Stimulated activated CD8-positive, alpha-beta memory T cell treated with anti-CD3 and anti-CD28 coated beads, Interleukin-7, amount 100 ng/mL, for 1 hour (primary cell): ENCODE measurements at places on chromosomes 3 and 15.

- DNase-seq, result no peak
Measured at GRCh38 chr3:115272036-115272824, 125.1 kb upstream of the ZBTB20 start.

DNA sequence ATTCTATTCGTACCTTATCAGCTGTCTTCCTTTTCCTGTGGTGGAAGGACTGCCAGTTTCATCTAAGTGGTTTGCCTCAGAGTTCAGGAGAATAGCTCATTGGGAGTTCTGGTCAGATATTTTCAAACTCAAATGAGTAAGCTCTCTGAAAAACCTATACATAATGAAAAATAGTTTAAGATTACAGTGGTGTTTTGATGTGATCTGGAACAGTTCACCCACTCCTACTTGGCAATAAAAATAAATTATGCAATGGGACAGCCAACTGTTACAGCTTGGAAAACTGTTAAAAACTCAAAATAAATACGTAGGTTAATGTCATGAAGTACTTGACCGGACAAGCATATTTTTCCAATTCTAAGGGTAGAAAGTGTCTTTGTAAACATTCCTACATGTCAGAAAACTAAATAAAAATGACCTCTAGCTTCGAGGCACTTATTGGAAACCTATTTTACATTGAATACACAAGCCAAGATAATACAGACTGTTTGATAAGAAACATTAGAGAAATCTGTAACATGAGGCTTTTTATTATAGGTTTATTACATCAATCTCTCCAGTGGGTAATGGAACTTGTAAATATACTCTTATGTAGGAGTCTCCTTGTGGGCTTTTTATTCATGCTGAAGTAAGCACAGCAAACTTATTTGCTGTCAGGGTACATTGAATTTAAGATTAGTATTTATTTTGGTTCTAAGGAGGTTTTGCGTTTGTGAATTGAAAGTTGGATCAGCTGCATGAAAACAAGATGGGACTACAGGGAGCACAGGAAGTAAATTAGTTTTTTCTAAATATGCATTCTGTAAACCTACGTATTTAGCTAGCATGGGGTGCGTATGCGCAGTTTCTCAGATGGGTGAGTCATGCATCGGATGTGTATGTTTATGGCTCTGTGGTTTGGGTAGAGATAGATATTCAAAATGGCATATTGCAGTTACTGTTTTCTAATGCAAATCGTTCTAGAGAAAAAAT lies 453.1 kb downstream of the IL5RA start:
- DNase-seq, result no peak

DNA sequence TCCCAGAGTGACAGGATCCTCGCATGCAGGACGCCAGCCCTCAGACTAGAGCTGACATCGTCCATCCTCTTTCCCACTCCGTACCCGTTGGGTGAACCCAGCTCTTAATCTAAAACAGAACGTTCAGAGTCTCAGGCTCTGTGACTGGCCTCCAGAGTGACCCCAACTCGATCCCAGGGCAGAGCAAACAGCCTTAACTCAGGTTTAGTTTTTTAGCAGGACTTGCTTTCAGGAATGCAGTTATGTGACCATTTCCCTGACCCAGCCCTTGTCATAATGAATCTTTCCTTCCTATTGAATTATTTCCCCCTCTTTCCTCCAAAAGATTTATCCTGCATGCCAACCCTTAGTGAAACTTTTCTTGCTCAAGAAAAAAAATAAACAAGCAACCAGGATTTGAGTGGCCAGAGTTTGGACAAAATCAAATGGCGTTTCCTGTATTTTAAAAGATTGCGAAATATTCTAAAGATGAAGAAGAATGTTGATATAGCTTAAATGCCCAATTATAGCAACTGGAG lies 47.8 kb upstream of the RARB start:
- no peak for DNase-seq

DNA sequence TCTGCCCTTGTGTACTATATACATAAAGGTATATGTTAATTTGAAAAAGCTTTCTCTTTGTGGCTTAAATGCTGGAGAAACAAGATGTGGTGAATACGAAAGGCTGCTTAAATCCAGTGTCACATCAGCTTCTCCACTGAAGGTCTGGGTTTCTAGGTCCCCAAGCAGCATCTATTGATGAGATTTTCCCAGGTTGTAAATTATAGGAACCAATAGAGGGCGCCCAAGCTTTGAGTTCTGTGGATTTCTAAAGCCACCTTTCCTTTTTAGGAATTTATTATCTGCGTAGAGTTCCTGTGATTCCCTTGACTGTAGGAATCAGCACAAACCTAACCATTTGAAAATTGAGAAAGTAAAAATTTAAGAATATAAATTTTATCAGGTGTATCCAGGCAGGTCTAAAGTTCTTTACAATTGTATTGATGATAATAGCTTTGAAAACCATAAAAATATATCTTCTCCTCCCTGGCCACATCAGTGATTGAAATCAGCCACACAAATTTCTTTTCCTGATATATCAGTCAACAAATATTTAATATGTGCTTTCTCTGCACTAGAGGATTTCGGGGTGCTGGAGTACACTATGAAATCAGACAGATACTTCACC lies 88.3 kb upstream of the ADAMTSL3 start:
- no peak for DNase-seq

GRCh38 chr3:43525941-43526607 lies 95.7 kb downstream of the ANO10 start:
- no peak for DNase-seq

- DNase-seq, result no peak
Measured at GRCh38 chr15:41797201-41797944, 23.1 kb downstream of the MAPKBP1 start.

- no peak for DNase-seq
Measured at GRCh38 chr3:129312671-129313414, 34.2 kb downstream of the HMCES start.

GRCh38 chr15:71455107-71455506 lies 339.8 kb downstream of the THSD4 start:
- DNase-seq, result no peak

- no peak for DNase-seq
Measured at GRCh38 chr15:38242055-38242454, 10.6 kb upstream of the SPRED1 start.

GRCh38 chr15:92942706-92943105 lies 42.6 kb downstream of the CHD2 start:
- DNase-seq, result no peak

DNA sequence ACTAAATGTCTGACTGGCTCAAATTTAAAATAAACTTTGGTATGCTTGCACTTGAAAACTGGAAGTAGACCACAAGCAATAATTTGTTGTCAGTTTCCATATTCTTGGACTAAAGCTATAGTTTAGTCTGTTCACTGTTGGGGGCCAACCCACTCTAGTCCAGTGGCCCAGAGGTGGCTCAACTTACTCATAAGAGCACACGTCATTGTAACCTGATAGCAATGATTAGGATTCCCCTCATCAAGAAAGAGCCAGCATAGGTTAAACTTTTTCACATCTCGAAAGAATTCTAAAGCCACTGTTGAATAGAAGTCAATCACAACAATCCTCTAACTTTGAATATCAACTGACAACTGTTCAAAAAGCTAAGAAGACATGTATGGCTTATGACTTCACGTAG lies 147.0 kb downstream of the MEIS2 start:
- no peak for DNase-seq

DNA sequence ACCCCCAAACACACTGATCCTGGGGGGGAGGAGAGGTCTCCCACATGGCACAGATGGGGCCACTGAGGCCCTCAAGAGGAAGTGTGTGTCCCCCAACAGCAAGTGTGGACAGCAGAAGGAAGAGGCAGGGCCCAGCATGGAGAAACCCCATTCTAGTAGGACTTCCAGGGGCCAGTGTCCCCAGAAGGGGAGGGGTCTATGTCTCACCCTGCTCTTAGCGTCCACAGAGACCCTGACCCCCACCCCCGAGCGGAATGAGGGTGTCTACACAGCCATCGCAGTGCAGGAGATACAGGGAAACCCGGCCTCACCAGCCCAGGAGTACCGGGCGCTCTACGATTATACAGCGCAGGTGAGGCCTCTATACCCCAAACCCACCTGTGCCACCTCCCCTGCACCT lies 35.3 kb downstream of the TSPAN3 start:
- DNase-seq, result no peak

GRCh38 chr3:112089956-112090886 lies 4.0 kb downstream of the C3orf52 start:
- no peak for DNase-seq

GRCh38 chr15:39205506-39206371 lies 375.1 kb upstream of the THBS1 start:
- DNase-seq, result no peak

DNA sequence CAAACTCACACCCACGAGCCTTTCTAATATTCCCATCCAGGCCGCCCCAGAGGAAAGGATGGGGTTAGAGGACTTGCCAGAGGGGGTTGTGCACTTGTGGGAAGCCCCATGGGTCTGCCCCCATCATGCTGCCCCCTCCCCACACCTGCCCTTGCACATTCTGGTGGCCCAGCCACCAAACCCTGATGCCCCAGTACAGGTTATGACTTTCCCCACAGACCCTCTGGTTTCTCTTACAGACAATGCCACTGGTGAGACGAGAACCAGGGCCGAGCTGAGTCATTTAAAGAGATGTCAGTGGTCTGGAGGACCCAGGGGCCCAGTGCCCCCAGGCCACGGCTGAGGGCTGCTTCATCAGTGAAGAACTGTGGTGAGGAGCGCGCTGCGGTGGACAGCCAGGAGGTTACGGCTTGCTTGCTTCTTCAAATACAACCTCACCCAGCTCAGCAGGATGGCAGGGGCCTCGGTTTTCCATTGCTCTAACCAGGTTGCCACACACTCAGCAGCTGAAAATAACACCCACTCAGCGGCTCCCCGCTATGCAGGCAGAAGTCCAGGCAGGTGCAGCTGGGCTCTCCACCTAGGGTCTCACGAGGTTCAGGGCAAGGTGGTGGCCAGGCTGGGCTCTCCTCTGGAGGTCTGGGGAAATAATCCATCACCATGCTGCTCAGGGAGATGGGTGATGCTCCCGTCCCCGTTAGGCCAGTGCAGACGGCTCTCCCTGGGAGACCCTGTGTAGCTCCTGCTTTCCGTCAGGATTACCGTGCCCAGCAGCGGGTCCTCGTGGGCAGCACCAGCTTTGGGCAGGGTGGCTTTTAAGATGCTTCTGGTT lies 13.8 kb upstream of the SNRPA1 start:
- no peak for DNase-seq
